AG08396 (cell line): ENCODE measurements at places on chromosomes 4 and X.

DNA sequence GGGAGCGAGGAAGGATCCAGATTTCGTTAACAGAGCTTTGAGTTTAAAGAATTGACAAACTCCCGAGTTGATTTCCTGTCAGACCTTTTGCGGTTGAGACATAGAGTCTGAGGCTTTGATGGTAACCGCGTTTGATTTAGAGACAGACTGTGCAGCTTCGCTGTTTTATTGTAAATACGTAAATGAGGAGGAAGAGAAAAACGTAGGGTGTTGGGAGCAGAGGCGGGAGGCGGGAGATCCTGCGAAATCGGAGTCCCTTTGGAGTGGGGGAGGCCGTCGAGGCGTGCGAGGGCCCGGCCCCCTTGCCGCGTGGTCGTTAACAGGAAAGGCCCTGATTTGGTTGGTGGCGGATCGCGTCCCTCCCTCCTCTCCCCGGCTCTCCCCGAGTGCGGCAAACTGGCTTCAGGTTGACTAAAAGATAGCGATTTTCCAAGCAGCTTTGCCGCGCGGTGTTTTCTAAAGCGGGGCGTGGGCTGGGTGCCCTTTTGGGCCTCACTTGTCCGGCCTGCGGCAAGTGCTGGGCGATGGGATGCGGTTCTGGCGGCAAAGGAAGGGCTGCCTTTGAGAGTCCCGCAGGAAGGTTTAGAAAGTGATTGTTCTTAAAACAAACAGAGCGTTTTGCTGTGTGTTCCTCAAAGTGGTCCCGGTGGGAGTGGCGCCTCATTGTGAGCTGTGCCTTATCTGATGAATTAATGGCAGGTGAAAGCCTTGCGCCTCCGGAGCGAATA, 857 bp downstream of the SCML1 start:
- no peak for DNase-seq

DNA sequence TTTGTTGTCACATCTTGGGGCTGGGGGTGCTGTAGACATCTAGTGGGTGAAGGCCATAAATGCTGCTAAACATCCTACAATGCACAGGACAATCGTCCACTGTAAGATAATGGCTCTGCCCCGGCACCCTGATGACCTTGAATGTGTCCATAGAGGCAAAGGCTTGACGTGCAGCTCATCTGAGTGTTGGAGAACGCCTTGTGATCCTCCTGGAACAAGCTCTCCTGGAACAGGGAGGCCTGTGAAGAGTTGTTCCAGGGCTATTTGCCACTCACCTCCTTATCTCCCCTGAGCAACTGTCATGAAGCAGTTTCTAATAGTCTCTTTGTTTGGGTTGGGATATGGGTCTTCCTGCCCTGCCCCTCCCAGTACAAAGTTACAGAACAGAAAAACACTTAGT, 15.2 kb upstream of the PCYT1B start:
- no peak for DNase-seq

GRCh38 chr4:113145147-113145518, 95.7 kb downstream of the ANK2 start:
- DNase-seq = no peak

- peak; percentile 33 for DNase-seq
Observed at GRCh38 chrX:7215842-7216241, 67.9 kb upstream of the PUDP start.

DNA sequence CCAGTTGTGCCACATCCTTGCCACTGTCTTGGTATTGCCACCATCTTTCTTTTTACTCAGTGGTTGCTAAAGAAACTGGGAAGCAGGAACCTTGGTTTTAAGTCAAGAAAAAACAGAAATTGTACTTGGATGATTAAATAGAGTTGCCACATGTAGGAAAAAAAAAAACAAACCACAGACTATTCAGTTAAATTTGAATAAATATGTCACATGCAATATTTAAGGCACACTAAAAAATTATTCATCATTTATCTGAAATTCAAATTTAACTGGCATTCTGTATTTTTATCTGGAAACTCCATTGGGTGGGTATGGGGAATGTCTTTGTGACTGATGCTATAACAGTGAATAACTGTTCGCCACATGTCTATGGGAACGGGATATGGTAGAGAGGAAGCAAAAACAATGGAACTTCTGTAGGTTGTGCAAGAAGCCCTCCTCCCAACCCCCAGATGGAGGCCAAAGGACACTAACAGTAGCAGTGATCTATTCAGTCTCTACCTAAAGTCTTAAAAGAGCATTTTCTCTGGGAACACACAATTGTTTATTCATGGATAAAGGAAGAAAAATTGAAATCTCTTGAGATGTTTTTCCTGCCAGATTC, 57.0 kb upstream of the PLAC8 start:
- DNase-seq = no peak

- DNase-seq = peak; percentile 21
Observed at GRCh38 chr4:124640022-124640730, 72.4 kb downstream of the ANKRD50 start.

DNA sequence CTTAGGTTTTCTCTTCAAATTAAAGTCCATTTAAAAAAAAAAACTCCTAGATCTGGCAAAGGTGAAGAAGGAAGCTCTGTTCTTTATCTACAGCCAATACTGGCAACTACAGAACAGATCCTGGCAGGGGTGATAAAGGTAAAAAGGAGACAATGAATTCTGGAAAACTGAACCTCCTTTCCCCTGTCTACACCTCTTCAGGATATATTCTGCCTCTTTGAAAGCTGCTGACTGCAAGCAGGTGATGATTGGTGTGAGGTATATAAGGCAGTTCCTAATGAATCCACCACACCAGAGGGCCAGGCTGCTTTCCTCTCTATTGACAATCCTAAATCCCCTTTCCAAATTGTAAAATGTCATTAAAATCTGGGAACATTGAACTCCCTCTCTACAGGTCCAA, 370.1 kb downstream of the PPP3CA start:
- no peak for DNase-seq

GRCh38 chr4:86927843-86928395, 6.9 kb upstream of the AFF1 start:
- DNase-seq = peak; percentile 83

DNA sequence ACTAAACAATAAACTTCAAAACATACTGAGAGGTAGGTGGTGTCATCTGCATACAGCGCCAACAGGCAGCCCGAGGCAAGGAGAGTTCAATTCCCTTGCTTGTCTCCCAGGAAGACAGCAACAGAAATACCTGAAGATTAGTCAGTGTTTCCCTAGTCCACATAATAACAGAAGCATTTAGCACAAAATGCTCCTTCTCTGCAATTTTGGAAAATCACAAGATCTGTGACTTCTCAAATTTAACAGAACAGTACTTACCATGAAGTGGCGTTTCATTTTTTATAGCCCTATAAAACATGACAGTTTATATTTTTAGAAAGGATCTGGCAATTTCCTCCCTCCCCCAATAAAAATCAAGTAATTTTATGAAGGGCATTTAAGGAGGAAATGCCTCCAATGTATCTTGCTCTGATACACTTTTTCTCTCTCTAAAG, 67.1 kb upstream of the MYOZ2 start:
- no peak for DNase-seq

DNA sequence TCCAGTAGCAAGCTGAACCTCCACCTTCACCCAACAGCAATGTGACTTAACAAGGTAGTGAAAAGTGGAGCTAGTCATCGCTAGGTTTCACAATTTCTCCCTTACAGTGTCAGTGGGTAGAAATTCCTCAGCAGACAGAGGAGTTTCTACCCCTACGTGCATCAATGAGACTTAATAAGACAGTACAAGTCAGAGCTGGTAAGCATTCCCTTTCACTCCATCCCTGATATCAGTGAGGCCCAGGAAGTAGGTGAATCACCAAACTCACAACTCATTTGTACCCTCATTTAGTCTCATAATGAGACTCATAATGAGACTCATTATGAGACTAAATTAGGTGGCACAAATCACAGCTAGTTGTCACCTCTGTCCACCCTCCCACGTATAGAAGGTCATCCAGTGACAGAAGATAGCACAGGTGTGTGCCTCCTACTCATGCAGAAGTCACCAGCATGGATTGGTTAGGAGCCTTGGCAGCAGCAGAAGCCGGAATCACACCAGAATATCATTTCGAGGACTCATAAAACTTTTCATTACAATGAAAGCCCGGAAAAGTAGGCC, 50.8 kb upstream of the NUDT10 start:
- DNase-seq = no peak

DNA sequence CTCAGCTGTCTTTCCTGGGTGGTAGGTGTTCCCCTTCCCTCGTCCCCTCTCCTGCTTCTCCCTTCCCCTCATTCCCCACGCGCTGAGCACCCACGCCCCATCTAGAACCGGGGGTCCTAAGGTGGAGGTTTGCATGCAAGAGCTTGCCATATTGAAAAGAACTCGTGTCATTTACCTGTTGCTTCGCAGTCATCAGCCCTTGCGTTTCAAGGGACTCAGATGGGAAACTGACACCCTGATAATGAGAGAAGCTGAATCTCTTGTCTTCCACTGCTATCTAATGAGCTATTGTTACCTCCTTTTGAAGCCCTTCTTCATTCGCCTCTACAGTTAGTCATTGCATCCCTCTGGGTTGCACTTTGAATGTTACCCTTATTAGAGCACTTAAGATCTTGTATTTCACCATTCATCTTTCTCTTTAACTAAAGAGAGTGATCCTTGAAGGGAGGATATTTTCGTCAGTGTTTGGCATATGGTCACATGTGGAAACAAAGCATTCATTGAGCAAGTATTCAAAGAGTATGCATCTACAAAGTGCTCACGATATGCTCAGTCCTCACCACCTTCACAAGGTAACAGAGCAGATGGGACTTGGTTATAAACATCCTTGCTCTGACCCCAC, 25.7 kb downstream of the ARL9 start:
- DNase-seq = no peak

DNA sequence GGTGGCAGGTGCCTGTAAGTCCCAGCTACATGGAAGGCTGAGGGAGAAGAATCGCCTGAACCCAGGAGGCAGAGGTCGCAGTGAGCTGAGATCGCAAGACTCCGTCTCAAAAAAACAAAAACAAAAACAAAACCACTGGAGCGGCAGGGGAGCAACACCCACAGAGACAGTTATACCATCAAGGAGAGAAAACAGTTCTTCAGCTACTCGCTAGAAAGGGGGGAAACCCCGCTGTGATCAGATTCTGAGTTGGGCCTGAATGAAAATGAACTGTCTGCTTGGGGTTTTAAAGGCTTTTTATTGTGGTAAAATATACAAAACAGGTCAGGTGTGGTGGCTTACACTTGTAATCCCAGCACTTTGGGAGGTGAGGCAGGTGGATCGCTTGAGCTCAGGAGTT, 16.8 kb upstream of the IRAK1 start:
- no peak for DNase-seq

GRCh38 chrX:105168577-105168976, 51.9 kb downstream of the TEX13A start:
- DNase-seq = no peak

DNA sequence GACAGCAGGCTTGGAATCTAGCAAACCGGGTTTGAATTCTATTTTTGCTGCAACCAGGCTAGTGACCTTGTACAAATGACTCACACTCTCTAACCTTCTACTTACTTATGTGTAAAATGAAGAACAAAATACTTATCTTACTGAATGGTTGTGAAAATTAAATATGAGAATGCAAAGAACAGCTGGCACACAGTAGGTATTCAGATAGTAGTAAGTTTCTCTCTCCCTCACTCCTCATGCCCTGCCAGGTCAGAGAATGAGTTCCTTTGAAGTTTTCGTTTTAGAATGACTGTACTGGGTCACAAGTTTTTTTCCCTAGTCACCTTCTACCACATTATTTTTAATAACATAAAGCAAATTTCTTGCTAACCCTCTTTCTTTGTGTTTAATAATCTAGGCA, 33.0 kb downstream of the CISD2 start:
- DNase-seq = no peak

DNA sequence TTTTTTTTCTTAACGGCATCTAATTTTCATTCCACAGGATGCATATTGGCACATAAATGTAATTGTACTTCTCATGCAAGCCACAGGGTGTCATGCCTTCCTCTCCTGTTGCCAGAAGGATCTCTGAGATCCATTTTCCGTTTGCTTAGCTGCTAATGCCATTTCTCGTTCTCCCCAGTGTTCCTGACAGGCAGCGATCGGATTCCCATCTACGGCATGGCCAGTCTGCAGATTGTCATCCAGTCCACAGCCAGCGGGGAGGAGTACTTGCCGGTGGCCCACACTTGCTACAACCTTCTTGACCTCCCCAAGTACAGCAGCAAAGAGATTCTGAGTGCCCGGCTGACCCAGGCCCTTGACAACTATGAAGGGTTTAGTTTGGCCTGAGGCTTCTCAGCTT, 8.9 kb upstream of the NAP1L5 start:
- peak; percentile 49 for DNase-seq

GRCh38 chr4:137640156-137640837, 108.0 kb upstream of the PCDH18 start:
- DNase-seq = no peak

GRCh38 chr4:119097282-119097900, 38.2 kb upstream of the MYOZ2 start:
- DNase-seq = no peak

DNA sequence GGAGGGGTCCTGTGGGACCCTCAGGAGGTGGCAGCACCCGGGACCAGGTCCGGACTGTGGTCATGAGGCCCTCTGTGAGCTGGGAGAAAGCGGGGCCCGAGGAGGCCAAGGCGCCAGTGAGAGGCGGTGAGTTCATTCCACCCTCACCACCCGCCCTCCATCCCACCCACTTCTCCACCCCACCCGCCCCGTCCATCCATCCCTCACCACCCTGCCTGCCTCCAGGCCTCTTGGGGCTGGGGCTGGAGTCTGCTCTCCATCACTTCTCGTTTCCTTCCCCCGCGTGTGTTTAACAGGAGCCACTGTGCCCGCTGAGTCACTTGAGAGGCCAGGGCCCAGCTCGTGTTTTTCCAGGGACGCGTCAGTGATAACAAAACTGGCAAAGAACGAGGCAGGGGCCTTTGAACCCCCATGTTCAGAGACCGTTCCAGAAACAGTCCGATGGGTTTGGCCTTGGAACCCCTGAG, 6.2 kb downstream of the SH3TC1 start:
- no peak for DNase-seq

GRCh38 chrX:109716431-109717028, 16.5 kb downstream of the ACSL4 start:
- no peak for DNase-seq

DNA sequence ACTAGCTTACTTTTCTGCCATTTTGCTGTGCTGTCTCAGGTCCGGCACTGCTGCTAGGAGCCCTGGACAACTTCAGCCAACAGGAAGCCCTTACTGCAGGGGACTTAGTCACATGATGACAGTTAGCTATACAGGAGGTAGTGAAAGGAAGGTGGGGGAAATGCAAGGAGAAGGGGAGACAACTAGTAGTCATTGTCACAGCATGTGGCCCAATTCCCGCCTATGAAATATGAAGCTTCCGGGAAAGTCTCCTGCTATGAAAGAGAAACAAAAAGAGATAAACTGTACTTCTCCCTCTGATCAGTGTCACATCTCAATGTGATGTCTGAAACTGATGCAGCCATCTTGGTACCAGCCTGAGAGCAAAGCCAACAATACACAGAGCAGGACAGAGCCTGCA, 71.6 kb downstream of the AMELX start:
- DNase-seq = no peak

DNA sequence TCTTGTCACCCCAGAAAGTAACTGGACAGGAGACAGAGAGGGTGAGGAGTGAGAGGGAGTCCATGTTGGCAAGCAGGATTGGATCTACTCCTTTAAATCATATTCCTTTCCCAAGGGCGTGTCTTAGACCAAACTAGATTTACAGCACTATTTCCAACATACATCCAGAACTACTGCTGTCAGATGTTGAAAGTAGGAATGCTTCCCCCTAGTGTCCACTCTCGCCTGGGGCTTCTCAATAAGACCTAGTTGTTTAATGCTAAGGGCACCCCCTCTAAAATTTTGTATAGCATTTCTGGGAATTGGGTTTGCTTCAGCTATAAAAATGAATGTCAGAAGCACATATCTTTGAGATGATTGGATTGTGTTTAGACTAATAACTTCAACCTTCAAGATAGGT, 13.3 kb downstream of the OFD1 start:
- peak; percentile 45 for DNase-seq

GRCh38 chrX:39199429-39199828, 398.2 kb downstream of the MID1IP1 start:
- DNase-seq = no peak
